ENCODE measurements at places on chromosomes 7 and 10.
A peak's percentile ranks its signal among the peaks of the same experiment; 100 is the strongest.

- no peak for DNase-seq
These were observed at the start of gene SEMA3A for GRCh38 chr7:84194484-84195271. SEMA3A (minus strand) TSS chr7:84194789; CDS start chr7:84194586, 203 bp downstream.

DNA sequence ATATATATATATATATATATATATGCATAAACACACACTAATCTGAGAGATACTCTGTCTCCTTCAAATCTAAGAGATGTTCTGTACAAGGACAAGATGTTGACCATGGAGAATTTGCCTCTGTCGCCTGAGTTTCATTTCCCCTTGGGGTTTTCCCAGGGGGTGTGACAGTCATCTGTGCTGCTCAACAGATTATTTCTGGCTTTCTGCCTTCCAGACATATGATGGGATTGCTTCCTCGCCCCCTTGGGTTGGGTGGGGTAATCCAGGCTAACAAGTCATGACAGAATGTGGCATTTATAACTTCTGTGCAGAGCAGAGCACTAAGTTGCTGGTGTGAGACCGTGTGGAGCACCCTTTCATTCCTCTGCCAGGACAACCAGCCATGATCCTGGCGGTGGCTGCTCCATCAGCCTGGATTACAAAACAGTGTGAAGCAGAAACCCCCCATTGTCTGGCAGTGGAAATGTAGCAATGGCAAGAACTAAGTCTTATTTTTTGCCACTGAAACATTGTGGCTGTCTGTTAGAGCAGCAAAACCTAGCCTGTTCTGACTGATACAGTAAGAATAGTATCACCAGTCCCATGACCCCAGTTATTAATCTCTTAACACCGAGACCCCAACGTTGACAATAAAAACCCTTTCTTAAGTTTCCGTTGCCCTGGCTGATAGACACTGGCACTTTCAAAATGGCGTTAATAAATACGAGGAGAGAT, 13.7 kb upstream of the USP6NL start:
- DNase-seq, result no peak

- no peak for DNase-seq
These were observed 9.7 kb upstream of the ADCY1 start for GRCh38 chr7:45564485-45564884.

- no peak for DNase-seq
These were observed 565.7 kb upstream of the ANKRD30A start for GRCh38 chr10:36559412-36560400.

GRCh38 chr7:124550036-124550435, 215.6 kb downstream of the GPR37 start:
- no peak for DNase-seq

DNA sequence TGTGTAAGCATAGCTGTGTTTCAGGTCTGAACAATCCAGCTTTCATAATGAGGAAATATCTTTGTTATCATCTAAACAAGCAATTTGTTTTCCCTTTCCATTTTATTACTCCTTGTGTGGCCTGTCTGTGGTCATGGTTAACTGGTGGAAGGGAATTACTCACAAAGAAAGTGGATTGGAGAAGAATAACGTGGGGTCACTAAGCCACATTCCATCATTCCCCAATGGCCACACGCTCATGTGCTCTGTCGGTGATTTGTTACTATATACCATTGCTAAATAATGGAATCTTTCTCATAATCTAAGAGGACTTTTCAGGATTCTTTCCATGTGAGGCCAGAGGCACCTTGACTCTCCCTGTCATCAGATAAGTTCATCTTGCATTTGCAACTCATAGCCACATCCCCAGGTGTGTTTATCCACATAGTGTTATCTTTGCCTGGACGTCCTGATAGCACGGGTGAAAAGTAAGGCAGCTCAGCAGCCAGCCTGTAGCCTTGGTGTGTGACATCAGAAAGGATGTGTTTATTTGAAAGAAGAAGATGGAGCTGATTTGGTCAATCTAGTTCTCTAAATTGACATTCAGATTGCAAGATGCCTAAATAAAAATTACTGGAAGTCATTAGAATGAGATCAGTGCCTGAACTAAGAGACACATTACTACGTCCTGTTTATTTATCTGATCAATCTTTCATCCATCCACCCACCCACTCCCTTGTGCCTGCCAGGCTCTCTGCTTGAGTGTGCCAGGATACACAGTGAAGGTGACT, 128.9 kb downstream of the CELF2 start:
- DNase-seq, result no peak

- no peak for DNase-seq
These were observed 647 bp upstream of the GSAP start for GRCh38 chr7:77416621-77417371.

GRCh38 chr7:115724400-115725056, 306.0 kb downstream of the TFEC start:
- no peak for DNase-seq

DNA sequence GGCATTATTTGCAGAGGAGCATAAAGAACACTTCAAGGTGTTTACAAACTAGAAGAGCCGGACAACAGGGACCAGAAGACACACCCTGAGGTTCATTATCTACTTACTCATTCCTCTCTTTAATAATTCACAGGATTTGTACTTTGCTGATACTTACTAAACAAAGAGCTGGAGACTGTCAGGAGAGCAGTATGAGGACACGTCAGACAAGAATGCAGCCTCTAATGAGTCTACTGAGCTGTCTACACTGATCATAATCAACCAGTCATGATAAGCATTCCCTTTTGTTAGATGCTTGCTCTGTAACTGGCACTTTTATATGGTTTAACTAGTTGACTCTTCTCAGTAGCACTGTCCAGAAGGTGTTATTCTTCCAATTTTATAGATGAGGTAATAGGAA, 243.3 kb upstream of the CDC14C start:
- no peak for DNase-seq

- peak; percentile 47 for DNase-seq
These were observed 3.0 kb upstream of the DLX5 start for GRCh38 chr7:97027427-97028234.

- no peak for DNase-seq
These were observed 99.8 kb upstream of the HGF start for GRCh38 chr7:81869670-81870069.

DNA sequence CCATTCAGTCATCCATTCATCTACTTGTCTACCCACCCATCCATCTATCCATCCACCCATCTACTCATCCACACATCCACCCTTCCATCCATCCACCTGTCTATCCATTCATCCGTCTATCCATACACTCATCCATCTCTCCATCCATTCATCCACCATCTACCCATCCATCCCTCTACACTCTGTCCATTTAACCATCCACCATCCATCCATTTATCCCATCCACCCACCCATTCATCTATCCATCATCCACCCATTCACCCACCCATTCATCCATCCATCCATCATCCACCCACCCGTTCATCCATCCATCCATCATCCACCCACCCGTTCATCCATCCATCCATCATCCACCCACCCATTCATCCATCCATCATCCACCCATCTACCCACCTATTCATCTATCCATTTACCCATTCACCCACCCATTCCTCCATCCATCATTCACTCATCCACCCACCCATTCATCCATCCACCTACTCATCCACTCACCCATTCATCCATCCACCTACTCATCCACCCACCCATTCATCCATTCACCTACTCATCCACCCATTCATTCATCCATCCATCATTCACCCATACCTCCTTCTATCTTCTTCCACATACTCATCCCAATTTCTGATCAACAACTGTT, 39.3 kb upstream of the ELFN1 start:
- DNase-seq, result no peak

GRCh38 chr10:116151076-116151475, 121.9 kb downstream of the GFRA1 start:
- DNase-seq, result no peak

GRCh38 chr7:27431465-27431864, 188.9 kb downstream of the EVX1 start:
- DNase-seq, result no peak

DNA sequence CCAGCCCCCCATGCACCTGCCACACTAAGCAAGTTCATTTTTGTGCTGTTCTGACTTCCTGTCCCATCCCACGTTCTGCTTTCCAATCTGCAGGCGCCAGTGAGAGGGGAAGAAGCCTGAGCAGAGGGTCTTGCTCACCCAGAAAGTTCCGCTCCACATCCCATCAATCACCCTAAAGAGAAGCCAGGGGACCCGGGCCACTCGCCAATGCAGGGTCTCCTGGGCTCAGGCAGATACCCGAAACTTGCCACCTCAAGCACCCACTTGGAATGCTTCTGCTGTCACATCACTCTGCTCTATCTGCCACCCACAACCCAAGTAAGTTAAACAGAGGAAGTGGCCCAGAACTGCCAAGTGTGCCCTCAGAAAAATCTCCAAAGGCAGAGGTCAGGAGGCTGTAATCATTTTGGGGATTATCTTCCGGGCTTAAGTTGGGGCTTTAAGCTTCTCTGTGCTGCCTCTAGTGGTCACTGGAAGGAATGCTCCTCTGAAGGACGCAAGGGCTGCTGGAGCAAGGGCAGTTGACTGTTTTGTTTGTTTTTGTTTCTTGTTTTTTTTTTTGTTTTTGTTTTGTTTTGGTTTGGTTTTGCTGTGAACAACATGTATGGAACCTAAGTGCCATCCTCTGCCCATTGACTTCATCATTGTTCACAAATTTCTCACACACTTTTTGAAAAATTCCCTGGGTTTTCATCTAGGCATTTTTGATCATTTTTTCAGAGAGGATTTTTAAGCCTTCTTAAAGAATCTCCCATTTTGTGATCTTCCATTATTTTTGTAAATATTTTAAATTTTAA, 25.5 kb downstream of the PRR15 start:
- DNase-seq, result no peak
